ENCODE measurements at places on chromosomes 16 and 17.
A peak's percentile ranks its signal among the peaks of the same experiment; 100 is the strongest.

GRCh38 chr17:77479372-77480198, 338.8 kb downstream of the SEC14L1 start:
- peak; percentile 77 for DNase-seq

GRCh38 chr16:12819126-12820117, 15.7 kb upstream of the CPPED1 start:
- DNase-seq: peak; percentile 74

- no peak for DNase-seq
Measured at GRCh38 chr17:17556671-17557070, 34.8 kb downstream of the PEMT start.

GRCh38 chr17:17313350-17313991, 10.3 kb downstream of the NT5M start:
- DNase-seq: peak; percentile 70

All from stomach (tissue), 19 donors.